ENCODE measurements at places on chromosomes 5 and 9.

GRCh38 chr9:104869811-104870210, 58.1 kb downstream of the ABCA1 start:
- DNase-seq = no peak

GRCh38 chr5:127079994-127080491, 6.7 kb upstream of the C5orf63 start:
- DNase-seq = no peak

DNA sequence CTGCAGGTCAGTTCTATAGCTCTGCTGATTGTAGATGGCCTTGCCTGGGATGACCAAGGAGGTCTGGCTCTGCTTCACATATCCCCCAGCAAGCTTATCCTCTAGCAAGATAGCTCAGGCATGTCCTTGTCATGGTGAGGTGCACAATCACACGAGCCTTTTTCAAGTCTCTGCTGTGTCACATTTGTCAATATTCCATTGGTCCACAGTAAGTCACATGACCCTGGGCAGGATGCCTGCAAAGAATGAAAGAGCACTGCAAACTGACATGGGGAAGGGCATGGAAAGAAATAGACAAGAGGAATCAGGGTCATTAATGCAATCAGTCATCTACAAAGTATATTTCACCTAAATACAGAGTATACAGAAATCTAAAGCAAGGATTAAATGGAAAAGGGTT, 142.0 kb downstream of the RORB start:
- DNase-seq = no peak

DNA sequence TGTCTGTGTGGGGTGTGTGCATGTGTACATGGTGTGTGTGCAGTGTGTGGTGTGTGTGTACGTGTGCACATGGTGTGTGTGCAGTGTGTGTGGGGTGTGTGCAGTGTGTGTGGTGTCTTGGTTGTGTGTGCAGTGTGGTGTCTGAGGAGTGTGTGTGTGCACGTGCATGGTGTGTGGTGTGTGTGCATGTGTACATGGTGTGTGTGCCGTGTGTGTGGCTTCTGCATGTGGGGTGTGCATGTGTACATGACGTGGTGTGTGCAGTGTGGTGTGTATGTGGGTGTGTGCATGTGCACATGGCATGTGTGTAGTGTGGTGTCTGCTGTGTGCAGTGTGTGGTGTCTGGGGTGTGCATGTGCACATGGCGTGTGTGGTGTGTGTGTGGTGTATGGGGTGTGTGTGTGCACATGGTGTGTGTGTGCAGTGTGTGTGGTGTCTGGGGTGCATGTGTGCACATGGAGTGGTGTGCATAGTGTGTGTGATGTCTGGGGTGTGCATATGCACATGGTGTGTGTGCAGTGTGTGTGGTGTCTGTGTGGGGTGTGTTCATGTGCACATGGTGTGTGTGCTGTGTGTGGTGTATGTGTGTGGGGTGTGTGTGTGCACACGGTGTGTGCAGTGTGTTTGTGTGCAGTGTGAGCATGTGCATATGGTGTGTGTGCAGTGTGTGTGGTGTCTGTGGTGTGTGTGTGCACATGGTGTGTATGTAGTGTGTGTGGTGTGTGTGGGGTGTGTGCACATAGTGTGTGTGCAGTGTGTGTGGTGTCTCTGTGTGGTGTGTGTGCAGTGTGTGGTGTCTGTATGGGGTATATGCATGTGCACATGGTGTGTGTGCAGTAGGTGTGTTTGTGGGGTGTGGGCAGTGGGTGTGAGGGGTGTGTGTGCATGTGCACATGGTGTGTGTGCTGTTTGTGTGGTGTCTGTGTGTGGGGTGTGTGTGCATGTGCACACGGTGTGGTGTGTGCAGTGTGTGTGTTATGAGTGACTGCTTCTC, 40.6 kb upstream of the ZNG1F start:
- no peak for DNase-seq

DNA sequence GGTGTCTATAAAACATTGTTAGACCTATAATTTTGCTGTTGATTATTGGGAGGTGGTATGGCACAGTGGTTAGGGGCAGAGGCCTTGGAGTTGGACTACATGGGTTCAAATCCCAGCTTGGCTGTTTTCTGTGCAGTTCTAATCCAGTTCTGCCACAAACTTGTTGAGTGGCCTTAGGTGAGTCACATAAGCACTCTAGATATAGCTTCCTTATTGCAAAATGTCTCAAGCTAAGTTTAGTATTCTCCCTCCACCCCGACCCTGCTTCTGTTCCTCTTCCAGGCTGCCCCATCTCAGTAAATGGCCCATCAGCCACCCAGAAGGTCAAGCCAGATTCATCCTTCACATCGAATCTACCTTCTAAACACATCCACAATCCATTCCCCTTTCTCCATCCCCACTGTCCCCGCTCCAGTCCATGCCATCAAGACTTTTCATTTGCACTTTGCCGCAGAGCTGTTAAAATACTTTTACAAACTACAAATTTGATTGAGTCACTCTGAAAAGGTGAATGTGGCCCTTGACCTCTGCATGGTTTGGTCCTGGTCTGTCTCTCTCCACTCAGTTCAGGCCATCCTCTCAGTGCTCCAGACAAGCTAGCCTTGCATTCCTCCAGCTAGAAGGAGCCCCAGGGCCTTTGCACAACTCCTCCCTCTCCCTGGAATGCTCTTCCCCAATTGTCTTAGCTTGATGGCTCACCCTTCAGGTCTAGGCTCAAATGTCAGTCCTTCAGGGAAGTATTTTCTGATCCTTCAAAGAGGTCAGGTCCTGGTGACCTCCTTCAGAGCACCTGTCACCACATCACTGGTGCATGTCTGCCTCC, 10.0 kb upstream of the HDHD3 start:
- no peak for DNase-seq

- no peak for DNase-seq
Measured at GRCh38 chr5:172849606-172850453, 15.8 kb downstream of the ERGIC1 start.

GRCh38 chr5:78569441-78569840, 79.1 kb downstream of the LHFPL2 start:
- no peak for DNase-seq

- DNase-seq = no peak
Measured at GRCh38 chr5:42956551-42956950, 83.6 kb downstream of the ANXA2R start.

DNA sequence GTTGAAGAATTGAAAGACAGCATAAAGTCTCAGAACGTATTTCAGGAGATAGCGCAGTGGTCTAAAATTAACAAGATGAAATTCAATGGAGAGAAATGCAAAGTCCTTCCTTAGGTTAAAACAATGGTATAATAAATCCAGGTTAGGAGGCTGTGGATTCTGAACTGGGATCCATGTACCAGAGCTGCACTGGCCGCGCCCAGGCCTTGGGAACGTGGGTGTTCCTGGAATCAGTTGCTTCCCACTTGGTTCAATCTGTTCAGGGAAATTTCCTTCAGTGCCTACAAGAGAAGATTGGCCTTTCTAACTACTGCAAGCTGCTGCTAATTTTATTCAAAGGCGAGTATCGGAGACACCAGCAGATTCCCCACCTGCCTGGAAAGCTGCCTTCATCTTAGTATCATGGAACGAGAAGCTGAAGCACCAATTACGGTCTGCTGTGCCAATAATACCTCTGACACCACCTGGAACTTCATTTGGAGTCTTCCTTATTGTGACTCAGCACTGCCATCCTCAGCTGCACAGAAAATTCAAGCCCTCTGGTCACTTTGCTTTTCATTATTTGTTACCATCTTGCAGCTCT, 14.3 kb upstream of the CTNND2 start:
- no peak for DNase-seq

- no peak for DNase-seq
Measured at GRCh38 chr9:656926-657568, 184.4 kb upstream of the DMRT1 start.

- DNase-seq = no peak
Measured at GRCh38 chr9:135255841-135256580, 168.5 kb downstream of the OLFM1 start.

- DNase-seq = no peak
Measured at GRCh38 chr9:83247732-83248131, 184.8 kb upstream of the RASEF start.

- DNase-seq = no peak
Measured at GRCh38 chr9:137974746-137975526, 97.4 kb downstream of the CACNA1B start.

GRCh38 chr5:144011388-144011787, 159.1 kb downstream of the YIPF5 start:
- DNase-seq = no peak

DNA sequence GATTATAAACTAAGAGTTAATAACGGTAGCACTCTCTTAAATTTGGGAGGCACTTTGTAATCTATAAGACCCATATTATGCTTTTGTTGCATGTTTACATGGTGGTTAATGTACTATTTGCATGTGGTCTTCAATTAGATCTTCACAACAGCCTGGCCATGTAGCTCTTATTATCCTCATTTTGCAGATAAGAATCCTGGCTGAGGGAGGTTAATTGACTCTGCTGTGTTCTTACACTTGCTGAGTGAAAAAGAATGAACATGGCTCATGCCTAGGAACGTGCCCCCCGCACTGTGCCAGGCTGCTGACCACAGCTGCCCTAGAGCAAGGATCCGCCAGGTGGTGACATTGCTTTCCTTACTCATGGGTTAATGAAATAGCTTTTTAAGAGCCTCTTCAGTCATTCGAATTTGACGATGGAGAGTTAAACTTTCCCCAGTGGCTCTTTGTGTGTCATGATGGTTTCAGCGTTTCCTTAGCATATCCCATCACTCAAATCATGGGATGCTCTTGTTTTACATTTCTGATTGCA, 97.9 kb downstream of the CDH6 start:
- DNase-seq = no peak

DNA sequence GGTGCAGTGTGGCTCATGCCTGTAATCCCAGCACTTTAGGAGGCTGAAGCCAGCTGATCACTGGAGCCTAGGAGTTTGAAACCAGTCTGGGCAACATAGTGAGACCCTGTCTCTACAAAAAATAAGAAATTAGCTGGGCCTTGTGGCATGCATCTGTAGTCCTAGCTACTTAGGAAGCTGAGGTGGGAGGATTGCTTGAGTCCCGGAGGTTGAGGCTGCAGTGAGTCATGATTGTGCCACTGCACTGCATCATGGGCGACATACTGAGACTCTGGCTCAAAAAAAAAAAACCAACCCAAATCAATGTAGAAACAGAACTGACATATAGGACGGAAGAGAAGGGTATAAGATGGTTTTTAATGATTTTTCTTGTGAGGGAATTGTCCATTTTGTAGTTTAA, 27.7 kb downstream of the G3BP1 start:
- DNase-seq = no peak

- DNase-seq = no peak
Measured at GRCh38 chr5:139690064-139690802, 42.1 kb downstream of the CXXC5 start.

- DNase-seq = no peak
Measured at GRCh38 chr5:16364910-16365309, 100.7 kb downstream of the ZNF622 start.

- no peak for DNase-seq
Measured at GRCh38 chr5:67144183-67144639, 52.4 kb downstream of the CD180 start.

DNA sequence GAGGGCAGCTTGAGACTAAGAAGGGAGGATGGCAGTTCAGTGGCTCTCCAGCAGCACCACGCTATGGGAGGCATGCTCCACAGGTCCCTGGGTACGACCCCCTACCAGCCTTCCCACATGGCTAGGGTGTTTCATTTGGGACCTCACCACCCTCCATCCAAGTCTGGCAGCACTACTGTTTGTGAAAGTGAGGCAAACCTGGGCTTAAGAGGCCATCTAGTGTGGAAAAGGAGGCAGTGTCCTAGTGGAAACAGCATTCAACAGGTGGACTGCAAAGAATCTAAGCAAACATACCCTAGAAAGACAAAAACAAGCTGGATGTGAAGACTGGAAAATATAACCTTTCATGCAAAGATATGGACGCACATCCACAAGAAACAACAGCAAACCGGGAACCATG, 4.8 kb upstream of the C5orf47 start:
- no peak for DNase-seq

GRCh38 chr9:34773955-34774354, 64.0 kb upstream of the CCL21 start:
- no peak for DNase-seq

GRCh38 chr9:106956971-106957370, 94.0 kb downstream of the ZNF462 start:
- no peak for DNase-seq

DNA sequence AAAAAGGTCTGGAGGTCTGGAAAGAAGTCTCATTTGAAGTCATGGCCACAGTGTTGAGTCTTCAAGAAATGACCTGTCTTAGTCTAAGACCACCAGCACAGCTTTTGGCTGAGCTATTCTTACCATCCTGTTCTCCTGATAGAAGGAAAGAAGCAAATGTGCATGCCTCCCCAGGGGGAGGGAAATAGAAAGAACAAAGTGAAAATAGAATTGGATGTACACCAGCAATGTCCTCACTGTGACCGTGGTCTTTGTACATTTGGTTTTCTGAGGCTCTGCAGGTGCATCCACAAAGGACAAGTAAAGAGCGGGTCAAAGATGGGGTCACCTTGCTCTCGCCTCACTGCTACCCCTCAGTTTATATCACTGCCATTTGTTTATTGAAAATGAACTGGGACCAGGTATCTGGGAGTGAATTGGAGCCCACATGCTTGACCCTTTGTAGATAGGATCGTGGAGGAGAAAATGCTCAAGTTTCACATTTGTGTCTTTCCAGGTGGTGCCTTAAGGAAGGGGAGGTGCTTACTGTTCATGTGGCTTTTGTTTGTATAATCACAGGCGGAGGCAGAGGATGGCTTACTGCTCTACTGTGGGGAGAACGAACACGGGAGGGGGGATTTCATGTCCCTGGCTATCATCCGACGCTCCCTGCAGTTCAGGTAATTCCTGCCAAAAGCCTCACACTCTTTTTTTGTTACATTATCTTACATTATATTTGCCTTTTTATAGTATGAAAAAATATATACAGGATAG, 147.8 kb downstream of the LIFR start:
- no peak for DNase-seq

- DNase-seq = no peak
Measured at GRCh38 chr9:27431543-27432147, 92.4 kb upstream of the IFNK start.

GRCh38 chr5:61625681-61626621, 293.9 kb downstream of the ZSWIM6 start:
- peak; percentile 75 for DNase-seq

GRCh38 chr5:92835712-92836111, 745.3 kb downstream of the NR2F1-AS1 start:
- no peak for DNase-seq

- DNase-seq = no peak
Measured at GRCh38 chr5:160774666-160775315, 77.2 kb downstream of the ATP10B start.

GRCh38 chr9:127305838-127306226, 41.3 kb downstream of the GARNL3 start:
- no peak for DNase-seq

- DNase-seq = no peak
Measured at GRCh38 chr9:137902646-137903045, 25.1 kb downstream of the CACNA1B start.

- no peak for DNase-seq
Measured at GRCh38 chr5:135376961-135377624, 21.9 kb downstream of the MACROH2A1 start.

- no peak for DNase-seq
Measured at GRCh38 chr5:54249210-54250028, 61.0 kb downstream of the ARL15 start.

All from amygdala (tissue), 56 donors.